Stimulated activated effector memory CD8-positive, alpha-beta T cell treated with anti-CD3 and anti-CD28 coated beads, Interleukin-12 subunit alpha, Interleukin-12 subunit beta, amount 100 ng/mL, for 72 hours (primary cell): ENCODE measurements at places on chromosomes 3 and 15.

DNA sequence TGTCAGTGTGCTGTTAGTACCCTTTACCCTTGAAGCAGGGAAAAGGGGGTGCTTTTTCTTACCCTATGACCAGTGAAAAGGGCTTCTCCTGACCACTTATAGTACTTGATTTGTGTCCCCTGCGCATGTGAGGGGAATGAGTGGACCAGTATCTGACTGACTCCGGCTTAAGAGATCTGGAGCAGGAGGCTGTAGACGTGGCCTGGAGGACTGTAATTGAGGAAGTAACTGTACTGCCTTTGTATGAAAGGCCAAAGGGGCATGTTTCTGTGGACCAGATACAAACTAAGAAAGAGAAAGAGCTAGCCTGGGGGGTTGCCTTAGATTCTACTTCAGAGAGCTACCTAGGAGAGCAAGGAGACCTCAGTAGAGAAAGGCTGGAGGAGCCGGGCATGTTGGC, 89.9 kb upstream of the TBL1XR1 start:
- DNase-seq = no peak

DNA sequence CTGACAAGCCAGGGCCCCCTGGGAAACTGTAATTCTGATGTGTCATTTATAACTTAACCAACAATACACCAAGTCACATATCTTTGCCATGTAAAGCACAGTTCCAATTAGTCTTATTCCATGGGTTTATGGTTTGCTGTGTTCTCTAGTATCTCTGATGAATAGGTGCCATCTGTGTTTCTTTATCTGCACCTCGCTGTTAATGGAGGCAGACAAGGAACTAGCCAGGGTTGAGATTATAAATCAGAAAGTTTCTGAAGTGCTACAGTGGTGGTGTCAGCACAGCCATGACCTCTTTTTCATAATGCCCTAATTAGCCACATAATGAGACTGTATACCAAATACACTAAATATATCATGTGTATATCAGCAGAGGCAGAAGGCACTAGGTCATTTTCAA, 866.4 kb downstream of the PLOD2 start:
- no peak for DNase-seq

DNA sequence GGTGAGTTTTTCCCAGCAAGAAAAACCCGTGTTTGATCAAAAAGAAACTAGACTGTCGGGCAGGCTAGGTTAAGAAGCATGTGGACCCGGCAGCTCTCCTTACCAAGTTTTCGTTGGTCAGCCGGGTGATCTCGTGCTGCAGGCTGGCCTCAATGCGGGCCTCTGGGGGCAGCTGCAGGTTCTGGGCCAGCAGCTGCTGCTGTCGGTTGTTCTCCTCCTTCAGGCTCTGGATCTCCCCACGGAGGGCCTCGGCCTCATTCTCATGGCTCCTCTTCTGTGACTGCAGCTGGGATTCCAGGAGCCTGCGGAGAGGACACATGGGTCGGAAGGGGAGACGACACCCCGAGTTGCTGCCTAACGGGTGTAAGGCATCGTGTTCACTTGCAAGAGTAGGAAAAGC, 44.5 kb upstream of the MYO5C start:
- no peak for DNase-seq

DNA sequence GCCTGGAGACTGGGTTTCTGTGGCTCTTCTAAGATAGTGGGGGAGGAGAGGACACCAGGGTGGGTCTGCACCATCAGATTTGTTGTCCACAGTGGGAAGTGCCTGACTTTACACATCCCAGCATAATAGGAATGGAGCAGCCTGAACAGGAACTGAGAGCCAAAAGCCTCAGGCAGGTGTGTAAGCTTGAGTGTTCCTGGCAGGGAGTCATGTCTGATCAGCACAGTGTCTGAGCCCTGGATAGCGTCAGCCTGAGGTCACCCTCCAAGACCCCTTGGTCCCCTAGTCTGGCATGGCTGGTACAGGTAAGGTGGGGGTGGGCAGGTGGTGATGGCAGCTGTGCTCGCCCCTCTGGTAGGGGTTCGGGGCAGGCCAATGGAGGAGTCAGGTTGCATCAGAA, 20.2 kb downstream of the INSYN1 start:
- DNase-seq = no peak

- DNase-seq = no peak
Observed at GRCh38 chr15:85874236-85874635, 79.5 kb upstream of the KLHL25 start.

DNA sequence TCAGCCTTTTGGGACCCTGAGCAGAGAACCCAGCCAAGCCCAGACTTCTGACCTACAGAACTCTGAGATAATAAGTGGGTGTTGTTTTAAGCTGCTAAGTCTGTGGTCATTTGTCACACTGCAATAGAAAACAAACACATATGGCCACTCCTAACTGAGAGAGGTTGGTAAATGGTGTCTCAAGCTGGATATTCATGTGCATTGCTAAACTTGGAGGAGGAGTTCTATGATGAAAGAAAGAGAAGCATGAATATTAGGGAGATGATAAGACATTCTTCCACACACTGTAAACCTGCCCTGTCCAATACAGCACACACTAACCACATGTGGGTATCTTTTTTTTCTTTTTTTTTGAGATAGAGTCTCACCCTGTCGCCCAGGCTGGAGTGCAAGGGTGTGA, 27.8 kb upstream of the UBL7 start:
- no peak for DNase-seq

DNA sequence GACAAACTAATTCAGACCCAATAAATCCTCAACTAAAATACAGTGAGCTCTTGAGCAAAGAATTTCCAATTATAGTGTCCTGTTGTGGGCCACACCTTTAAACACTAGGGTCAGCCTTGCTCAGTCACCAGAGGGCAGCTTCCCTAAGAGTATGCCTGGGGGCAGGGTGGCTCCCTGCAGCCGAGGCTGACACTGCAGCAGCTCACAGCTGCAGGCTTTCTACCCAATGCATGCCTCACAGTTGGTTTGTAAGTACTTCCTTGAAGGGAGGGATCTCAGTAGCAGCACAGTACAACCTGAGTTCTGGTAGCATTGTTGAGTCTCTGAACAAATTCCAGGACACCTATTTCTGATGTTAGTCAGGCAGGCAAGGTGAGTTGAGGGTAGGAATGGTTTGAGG, 335.6 kb downstream of the TUSC7 start:
- no peak for DNase-seq

DNA sequence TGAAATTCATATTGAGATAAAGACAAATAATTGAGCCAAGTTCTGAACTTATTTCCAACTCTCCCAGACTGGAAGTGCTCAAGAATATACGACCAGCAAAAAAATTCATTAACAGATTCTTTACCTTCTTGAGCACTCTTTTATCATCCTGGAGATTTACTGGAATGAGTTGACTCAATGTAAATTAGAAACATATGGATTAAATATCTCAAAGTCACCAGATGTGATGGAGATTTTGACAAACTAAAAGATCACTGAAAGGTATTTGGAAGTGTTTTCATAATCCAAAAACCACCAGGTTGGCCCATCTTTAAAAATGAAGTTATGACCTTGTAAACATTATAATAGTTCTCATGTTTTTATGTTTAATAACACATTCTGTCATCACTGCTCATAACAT, 433.2 kb upstream of the RASGRP1 start:
- no peak for DNase-seq

DNA sequence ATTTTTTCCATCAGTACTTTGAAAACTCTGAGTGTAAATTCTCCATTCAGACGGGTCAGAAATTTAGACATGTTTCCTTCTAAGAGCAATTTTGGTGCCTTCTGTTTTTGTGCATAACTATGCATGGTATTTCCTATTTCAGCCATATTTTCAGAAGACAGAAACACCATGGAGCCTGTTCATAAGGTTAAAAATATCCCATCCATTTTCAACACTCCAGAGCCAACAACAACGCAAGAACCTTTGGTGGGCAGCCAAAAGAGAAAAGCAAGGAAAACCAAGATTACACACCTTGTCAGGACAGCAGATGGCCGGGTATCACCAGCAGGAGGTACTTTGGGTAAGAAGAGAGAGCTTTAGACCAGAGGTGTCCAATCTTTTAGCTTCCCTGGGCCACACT, 275.6 kb downstream of the BBX start:
- no peak for DNase-seq

- no peak for DNase-seq
Observed at GRCh38 chr3:188149587-188149986, 4.4 kb upstream of the LPP start.

GRCh38 chr15:71440489-71441110, 325.3 kb downstream of the THSD4 start:
- no peak for DNase-seq

DNA sequence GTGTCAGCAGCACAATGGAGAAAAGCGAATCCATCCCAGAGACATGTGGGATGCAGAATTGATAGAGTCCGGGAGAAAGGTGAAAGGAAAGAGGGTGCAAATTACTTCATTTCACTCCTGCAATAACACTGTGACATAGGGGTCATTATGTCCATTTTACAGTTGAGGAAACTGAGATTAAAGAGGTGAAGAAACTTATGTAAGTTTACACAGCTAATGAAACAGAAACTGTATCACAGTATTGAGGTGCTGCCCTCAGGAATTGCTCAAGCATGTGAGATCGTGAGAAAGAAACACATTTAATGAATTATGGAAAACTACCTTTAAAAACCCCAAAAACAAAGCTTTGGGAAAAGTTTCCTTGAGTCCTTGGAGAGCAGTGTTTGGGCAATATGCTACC, 103.6 kb upstream of the PFN2 start:
- DNase-seq = no peak

GRCh38 chr3:170355738-170356595, 1.5 kb upstream of the SKIL start:
- DNase-seq = no peak

- DNase-seq = peak; percentile 32
Observed at GRCh38 chr3:53695324-53695690, 150.9 kb downstream of the CHDH start.

GRCh38 chr3:72185549-72186399, 400.8 kb upstream of the PROK2 start:
- DNase-seq = no peak

- no peak for DNase-seq
Observed at GRCh38 chr3:24232784-24233183, 261.9 kb downstream of the THRB start.

DNA sequence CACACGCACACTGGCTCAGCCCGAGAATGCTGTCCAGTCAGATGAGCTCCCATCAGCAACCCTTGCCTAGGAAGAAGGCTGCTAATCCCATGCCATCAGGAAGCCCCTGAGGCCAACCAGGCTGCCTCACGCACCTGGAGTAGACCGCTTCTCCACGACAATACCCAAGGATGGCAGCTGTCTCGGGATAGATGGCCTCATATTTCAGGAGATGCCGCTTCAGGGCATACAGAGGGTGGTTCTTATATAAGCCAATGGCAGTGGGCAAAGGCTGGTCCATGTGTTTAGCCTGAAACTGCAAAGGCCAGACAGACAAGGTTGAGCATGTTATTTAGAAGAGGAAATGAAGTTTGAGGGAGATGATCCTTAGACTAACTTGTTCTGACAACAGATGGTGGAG, 22.2 kb downstream of the XPC start:
- DNase-seq = no peak

DNA sequence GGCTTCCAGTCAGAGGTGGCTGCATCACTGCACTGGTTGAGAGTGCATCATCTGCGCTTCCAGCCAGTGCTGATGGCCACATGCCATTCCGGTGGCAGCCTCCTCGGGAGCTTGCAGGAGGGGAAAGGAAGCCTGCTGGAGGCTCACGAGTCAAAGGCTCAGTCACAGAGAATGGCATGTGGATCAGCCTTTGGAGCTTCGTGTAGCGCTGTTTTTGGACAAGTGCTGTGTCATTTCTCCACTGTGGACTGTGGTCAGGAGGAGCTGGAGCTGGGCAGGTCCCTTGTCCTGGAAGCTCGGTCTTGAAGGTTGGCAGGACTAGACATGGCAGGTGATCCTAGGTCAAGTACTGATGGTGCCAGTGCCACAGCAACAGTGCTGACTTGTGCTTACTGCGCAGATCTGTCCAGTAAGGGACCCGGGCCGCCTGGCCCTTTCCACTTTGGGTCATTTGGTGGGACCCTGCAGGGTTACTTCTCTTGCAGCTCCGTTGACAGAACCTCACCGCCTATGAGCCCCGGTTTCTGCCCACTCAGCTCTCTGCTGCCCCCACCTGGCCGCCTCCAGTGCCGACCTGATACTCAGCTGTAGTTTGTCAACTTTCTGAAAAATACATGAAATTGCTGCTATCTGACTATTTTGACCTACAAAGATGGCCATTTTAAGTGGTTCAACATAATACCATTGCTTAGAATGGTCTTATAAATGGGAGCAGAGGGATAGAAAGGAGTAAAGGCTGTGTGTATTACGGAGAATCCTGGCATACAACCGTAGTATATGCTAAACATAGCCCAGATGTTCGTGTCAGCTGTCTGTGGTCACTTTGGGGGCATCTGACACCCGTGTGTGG, 27.6 kb upstream of the TRPM1 start:
- peak; percentile 70 for DNase-seq

DNA sequence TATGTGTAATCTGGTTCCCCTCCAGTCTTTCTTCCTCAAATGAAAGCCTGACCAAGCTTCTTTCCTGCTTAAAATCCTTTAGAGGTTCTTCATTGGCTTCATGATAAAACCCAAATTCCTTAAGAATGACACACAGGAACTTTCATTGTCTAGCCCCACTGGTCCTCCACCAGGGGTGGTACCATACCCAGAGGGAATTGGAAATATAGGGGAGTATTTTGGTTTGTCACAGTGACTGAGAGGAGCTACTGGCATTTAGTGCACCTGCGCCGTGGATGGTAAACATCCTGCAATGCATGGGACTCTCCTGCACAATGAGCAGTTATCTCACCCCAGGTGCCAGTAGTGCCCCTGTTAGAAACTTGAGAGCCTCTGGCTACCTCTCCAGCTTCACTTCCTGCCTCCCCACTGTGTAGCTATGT, 10.8 kb downstream of the ZWILCH start:
- DNase-seq = no peak

GRCh38 chr3:135125171-135125801, 330.2 kb downstream of the EPHB1 start:
- no peak for DNase-seq

GRCh38 chr3:153599685-153600084, 437.7 kb downstream of the RAP2B start:
- no peak for DNase-seq

DNA sequence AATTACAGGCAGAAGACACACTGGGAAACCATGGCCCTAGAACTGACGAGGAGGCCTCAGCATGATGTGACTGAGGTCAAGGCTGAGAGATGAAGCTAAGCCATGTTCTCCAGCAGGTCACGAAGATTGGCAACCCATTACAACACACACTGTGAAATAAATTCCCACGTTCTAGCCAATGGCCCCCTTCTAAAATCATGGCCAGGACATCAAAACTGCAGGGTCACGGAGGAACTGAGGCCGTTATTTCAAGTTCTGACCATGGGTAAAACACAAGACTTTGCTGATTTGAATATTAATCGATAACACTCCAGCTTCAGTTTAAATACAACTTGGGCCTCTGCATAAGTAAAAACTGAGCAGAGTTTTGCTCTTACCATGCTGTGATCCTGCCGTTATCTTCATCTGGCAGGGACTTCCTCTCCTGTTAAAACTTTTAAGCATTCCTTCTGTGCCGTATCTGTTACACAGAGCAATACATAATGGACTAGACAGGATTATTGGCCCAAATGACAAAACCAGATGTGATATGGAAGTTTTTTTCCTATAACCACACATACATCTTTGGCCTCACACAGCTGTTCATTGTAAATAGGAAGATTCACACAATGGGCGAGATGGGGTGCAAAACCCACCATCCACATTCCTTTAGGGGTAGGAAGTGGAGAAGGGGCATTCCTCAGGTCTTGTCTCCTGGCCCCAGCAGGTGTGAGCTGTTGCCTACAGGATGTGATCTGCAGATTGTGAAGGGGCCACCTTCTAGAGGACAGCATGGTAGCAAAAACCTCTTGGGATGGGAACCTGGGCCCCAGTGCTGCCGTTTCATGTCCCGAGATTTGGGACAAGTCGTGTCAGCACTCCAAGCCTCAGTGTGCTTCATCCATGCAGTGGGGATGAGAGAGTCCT, 207.4 kb downstream of the OPA1 start:
- DNase-seq = no peak
